ENCODE measurements at places on chromosomes 11 and 22.

DNA sequence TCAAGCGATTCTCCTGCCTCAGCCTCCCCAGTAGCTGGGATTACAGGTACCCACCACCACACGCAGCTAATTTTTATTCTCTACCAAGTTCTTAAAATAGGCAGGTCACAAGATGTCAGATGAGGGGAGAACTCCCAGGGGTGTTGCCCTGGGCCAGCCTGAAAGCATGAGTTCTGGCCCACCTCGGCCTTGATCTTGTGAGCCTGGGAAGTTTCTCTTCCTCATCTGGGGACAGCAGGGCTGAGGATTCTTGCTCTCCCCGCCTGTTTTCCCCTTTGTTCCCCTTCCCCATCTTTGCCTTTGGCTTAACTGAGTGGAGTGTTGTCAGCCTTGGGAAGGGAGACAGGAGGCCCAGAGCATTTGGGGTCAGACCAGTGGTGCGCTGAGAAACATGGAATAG, 3.5 kb downstream of the PDXP start:
- no peak for DNase-seq

DNA sequence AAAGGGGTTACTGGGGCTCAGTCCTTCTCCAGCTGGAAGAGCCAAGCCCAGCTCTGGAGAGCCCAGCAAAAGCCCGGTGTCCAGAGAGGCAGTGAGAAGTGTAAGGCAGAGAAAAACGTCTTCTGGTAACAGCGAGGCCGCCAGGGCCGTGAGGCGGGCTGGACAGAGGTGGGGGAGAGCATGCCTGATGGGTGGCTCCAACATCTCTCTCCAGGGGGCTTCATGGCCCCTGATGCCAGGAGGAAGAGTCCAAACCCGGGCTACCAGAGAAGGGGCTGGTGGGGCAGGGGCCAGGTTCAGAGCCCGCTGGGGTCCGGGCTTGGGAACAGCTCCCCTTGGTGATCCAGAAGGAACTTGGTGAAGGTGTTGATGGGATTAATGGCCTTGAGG, 21.7 kb downstream of the ARHGAP1 start:
- DNase-seq: no peak

- DNase-seq: no peak
These were observed 240.0 kb upstream of the BLID start for GRCh38 chr11:122355968-122356367.

GRCh38 chr22:49657974-49658590, 169.6 kb downstream of the BRD1 start:
- no peak for DNase-seq

Data from head of caudate nucleus (tissue), 42 donors.